ENCODE measurements at places on chromosomes 7 and 10.
A peak's percentile ranks its signal among the peaks of the same experiment; 100 is the strongest.

DNA sequence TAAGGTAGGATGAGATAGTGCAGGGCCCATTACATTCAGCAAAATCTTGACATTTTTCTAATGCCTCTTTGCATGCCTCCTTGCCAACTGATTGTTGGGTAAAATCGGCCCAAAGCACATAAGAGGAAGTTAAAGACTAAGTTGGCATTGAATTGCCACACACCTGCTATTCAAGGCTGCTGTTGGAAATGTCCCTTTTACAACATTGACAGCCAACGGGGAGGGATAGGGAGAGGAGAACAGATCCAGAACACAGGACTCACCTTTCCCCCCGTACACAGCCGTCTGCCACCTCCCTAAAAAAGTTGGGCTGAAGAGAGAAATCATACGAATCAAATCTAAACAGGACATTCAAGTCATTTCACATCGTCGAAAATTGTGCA, 695 bp downstream of the FAM237B start:
- no peak for DNase-seq

DNA sequence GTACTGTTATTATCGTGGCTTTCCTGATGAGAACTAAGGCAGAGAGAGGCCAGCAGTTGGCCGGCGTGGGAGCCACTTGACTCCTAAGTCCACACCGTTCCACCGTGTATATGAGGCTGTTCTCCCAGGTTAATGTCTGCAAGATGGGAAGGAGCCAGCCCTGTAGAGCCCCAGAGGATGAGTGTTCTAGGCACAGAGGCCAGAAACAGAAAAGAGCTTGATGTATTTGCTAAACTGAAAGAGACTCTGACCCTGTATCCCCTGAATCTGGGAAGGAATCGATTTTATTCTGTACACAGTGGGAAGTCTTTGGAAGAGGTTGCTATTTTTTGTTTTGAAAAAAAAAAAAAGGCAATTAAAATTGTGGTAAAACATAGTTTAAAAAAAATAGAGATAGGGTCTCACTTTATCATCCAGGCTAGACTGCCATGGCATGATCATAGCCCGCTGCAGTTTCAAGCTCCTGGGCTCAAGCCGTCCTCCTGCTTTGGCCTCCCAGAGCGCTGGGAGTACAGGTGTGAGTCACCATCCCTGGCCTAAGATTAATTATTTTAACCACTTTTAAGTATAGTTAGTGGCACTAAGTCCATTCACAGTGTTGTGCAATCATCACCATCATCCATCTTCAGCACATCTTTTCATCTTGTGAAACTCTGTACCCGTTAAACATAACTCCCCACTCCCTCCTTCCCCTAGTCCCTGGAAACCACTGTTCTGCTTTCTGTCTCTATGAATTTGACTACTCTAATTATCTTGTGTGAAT, 348.8 kb downstream of the SDK1 start:
- DNase-seq: no peak

GRCh38 chr7:127702052-127702652, 50.2 kb downstream of the SND1 start:
- DNase-seq: no peak

DNA sequence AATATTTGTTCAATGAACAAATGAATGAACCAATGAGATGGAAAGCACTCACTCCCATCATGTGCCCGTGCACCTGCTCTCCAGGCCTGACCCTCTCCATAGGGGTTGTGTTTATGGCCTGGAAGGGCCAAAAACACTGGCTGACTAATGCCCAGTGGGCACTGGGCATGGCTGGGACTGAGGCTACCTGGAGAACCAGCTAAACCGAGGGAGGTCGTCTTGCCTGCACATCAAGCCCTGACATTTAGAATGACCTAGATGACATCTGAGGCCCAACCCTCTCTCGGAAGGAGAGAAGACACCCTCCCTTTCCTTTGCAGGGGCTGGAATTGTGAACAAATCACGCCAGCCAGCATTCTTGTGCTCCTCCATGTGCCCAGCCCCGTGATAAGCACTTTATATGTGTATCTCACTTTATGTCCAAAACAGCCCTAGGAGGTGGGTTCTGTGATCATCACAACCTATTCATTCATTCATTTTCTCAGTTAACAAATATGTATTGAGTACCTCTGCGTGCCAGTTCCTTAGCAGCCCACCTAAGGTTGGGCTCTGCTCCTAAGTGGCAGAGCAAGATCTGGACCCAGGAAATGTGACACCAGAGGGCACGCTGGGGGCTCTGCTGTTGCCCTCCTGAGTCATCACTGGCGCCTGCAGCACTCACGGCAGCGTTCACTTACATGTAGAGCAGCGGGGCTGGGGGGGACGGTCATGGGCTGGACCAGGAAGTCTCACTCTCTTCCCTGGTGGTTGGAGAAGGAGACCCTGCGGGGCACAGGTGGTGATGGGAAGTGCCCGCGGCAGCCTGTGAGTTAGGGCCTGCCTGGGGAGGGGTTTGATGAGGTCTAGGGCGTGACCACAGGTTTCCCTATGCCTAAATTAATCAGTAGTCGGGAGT, 52.0 kb downstream of the TSPAN15 start:
- DNase-seq: no peak

DNA sequence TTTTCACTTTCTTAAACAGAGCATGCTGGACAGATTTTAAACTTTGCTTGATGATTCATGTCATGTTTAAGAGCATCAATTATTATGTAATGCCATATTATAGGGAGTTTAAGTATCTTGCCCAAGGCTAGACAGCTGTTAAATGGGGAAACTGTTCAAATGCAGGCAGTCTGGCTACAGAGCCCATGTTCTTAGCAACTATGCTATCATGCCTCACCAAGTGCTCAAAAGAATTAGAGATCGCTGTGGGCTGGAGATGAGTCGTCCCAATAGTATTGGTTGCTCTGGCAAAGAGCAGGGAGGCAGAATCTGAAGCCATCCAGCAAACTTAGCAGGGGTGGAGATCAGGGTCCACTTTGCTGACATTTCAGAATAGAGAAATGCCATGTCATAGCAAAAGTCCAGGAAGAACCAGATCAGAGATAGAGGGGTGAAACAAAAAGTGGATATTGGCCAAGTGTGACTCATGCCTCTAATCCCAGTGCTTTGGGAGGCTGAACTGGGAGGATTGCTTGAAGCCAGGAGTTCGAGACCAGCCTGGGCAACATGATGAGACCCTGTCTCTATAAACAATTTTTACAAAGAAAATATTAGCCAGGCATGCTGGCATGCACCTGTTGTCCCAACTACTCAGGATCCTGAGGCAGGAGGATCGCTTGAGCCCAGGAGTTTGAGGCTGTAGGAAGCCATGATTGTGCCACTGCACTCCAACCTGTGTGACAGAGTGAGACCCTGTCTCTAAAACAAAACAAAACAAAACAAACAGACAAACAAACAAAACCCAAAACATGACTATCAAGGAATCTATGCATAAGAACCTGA, 57.8 kb downstream of the BAMBI start:
- peak; percentile 82 for DNase-seq

DNA sequence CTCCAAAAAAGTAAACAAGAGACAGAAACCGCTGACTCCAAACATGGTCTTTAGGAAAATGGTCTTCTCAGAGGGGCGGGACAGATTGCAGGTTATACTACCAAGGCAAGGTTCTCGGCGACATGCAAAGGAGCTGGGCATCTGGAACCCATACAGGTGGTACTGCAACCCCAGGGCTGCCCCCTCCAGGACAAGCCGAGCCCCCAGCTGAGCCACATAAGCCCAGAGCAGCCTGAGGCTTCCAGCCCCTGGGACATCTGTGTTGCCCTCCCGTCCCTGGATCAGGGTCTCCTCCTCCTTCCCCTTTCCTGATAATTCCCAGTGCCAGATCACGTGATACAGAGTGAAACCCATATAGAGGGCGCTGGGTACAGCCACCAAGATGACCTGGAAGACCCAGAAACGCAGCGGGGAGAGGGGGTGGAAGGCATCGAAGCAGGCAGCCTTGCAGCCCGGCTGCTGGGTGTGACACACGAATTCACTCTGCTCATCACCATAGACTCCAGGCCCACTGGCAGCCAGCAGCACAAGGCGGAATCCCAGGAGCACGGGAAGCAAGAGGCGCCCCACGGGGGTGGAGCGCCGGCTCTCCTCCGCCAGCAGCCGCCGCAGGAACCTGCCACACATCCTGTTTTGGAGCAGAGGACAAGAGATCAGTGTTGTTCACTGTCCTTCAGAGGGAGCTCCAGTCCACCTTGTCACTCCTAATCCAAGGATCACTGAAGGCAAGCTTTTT, at the start of gene GJC3:
Gene GJC3, minus strand, starts transcription at position 627 of the 736 bp plus-strand sequence. Its CDS starts 0 bp downstream, at position 627.
- DNase-seq: peak; percentile 42

All from RWPE1 (cell line).